Fibroblast of skin of scalp (primary cell): ENCODE measurements at places on chromosomes 3 and 15.
A peak's percentile ranks its signal among the peaks of the same experiment; 100 is the strongest.

DNA sequence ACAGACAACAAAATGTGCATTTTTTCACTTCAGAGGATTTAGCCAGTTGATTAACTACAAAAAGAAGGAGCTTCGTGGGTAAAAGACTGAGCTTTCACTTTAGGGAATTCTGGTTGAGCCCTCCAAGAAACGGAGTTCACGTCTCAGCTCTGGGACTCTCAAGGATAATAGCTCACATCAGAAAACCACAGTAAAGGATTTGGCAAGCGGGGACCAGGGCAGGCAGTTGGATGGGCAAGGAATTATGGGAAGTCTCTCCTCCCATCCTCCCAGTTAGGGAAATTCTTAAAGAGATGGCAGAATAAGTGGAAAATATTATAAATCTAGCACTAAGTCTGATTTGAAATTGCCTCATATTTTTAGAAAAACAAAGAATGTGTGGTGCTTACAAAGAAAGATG, 188.3 kb upstream of the EOMES start:
- DNase-seq: no peak

DNA sequence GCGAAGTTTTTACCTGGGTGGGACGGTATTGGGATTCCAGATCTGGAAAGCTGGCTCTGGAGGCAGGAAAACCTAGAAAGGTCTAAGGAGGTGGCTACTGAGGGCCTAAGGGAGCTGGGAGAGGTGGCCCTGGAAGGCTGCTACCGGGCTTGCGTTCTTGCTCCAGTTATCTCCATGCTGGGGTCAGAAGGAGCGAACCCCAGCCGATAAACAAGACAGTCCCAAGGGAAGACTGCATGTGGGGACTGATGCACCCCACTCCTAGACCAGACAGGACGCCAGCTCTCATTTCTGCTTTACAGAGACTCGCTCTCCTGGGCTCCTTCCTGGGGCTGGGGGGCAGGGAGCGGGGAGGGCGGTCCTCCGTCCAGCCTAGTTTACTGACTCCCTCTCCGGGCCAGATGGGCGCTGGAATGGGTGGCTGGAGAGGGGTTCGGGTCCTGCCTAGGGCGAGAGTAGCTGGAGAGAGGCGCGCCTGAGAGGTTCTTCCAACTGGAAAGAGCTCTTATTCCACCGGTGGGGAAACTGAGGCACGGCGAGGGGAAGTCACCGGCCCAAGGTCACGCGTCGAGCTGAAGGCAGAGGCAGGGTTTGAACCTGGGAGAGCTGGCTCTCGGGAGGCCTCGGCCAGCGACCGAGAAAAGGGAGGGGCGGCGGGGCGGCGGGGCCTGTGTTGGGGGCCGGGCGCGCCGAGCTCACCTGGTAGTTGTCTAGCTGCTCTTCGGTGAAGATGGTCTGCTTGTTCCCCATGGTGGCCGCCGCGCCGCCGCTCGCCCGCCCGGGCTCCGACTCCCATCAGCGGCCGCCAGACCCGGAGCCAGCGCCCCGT, 565 bp downstream of the CIB2 start:
- no peak for DNase-seq

- no peak for DNase-seq
Observed at GRCh38 chr15:44450172-44450571, 22.7 kb downstream of the CTDSPL2 start.

- no peak for DNase-seq
Observed at GRCh38 chr3:179732661-179733348, 80.0 kb downstream of the USP13 start.

DNA sequence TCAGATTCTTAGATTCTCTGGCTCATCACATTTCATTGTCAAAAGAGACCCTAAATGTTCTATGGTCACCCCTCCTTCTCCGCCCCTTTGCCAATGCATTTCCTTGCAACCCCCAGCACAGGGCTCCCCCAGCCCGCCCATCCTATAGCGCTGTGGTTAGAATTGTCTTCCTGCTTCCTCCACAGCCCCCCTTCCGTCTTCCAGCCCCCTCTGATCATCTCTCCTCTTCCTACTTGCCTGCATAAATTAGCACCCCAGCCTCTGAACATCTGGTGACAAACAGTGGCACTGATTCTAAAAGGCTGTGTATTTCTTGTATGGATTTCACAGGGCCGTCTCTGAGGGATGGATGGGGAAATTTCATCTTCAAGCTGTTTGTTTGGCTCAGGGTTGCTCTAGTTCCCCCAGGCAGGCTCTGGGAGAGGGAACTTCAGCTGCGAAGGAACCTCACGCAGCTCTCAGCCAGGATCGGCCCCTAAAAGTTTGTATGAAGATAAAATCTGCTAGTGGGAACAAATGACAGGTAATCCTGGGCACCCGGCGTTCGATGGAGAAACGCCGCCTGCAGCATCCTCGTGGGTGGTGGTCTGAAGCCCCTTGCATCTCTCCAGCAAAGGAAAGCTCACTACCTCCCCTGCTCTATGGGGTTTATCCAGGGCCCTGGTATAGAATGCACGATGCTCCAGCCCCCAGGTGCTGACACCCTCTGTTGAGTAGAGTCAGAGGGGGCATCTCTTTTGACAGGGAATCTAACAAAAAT, 83.0 kb downstream of the WNT7A start:
- no peak for DNase-seq

DNA sequence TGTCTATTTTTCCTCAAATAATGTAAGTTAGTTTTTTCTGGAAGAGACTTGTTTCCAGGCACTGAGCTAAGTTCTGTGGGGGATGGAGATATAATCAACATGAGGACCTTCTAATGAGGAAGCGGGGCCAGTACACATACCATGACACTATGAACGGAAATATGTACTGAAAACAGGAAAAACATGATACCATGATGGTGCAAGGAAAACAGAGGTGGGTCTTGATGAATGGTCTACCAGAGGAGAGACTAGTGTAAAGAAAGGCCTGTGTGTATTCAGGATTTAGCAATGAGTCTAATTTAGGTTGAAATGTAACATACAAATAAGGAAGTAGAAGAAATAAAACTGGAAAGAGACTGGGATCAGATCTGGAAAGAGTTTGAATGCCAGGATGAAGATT, 38.9 kb upstream of the TPRG1 start:
- no peak for DNase-seq

- DNase-seq: peak; percentile 34
Observed at GRCh38 chr3:147816752-147817151, 407.6 kb downstream of the ZIC1 start.

GRCh38 chr15:78672285-78673014, 31.4 kb upstream of the CHRNB4 start:
- no peak for DNase-seq

DNA sequence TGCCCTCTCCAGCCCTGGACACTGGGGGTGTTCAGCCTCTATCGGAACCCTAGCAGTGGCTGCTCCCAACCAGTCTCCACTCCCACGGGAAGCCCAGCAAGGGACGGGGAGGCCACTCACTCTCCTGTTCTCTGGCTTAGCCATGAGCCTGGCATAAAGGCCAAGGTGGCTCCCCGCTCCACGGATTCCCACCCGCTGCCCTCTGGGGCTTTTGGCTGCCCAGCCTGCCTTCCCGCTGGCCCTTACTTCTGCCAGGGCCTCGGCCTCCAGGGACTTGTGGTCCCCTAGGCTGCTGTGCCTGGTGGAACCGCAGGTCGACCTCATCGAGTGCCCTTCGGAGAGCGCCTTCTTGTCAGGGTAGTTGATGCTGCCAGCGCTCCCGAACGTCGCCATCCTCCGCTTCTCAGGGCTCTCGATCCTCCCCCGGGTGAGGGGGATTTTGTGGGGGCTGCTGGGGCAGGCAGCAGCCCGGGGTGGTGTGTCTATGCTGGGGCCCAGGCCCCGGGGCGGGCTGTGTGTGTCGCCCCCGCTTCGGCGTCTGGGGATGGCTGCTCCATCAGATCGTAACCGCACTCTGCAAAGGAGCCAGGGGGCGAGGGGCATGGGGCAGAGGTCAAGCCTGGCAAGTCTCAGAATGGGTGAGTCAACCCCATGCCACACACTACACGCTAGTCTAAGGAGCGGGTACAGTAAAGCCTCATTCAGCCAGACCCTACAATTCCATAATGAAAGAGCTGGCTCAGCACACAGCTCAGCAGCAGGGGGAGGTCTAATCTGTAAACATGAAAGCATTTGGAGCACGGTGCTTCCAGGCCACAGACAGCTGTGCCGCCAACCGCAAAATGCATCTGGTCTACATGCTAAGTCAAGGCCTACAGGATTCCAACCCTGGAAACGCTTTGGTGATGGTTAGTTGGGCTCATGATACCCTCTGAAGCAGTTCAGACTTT, 27.3 kb upstream of the RAD18 start:
- peak; percentile 96 for DNase-seq

GRCh38 chr3:156702367-156702766, 28.0 kb downstream of the TIPARP start:
- no peak for DNase-seq
